Activated CD4-positive, alpha-beta T cell treated with anti-CD3 and anti-CD28 coated beads for 36 hours (primary cell): ENCODE measurements at places on chromosomes 3 and 15.
A peak's percentile ranks its signal among the peaks of the same experiment; 100 is the strongest.

GRCh38 chr3:117660941-117661817, 951.6 kb downstream of the TUSC7 start:
- DNase-seq: no peak

DNA sequence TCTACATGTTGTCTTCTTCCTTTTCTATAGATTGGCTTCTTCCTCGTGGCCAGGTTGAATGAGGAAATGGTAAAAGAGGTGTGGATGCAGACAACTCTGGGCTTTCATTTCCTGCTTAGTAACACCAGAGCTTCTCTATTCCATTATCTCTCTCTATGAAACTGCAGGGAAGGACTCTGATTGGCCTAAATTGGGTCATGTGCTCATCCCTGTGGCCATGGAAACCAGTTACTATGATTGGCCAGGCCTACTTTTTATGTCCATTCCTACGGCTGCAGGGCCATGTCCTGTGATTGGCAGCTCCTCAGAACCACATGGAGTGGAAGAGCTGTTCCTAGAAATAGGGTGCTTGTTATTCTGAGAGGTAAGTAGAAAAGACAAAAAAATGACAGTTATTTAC, 486.9 kb upstream of the ADAMTS9 start:
- no peak for DNase-seq

DNA sequence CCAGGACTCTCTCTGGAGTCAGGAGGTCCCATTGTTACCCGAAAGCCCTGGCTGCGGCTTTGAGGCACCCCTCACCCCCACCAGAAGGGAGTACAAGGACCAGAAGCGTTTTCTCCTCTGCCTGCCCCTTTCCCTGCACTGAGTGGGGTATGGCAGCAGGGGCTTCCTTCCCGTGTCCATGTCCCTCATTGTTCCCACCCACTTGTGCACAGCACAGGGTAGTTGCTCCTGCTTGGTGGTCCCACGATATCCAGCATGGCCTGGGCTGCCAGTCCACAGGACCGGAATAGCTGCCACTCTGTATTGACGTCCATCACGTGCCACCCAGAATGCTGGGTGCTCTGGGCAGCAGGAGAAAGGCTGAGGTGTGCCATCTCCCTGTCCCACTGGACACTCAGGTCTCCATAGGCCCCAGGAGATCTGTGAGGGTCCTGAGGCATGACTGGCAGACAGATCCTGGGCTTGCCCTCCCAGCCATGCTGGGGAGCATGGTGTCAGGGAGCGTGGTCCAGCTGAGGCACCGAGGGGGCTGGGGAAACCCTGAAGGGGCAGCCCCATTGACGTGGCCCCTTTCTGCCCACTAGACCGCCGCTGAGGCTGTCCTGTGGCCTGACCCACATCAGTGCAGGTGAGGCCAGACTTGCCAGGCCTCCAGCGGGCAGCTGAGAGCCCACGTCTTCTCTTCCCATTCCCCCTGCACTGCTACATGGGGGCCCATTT, 45.3 kb upstream of the SEC22A start:
- no peak for DNase-seq

GRCh38 chr15:35181538-35181937, 96.4 kb upstream of the NANOGP8 start:
- DNase-seq: no peak

DNA sequence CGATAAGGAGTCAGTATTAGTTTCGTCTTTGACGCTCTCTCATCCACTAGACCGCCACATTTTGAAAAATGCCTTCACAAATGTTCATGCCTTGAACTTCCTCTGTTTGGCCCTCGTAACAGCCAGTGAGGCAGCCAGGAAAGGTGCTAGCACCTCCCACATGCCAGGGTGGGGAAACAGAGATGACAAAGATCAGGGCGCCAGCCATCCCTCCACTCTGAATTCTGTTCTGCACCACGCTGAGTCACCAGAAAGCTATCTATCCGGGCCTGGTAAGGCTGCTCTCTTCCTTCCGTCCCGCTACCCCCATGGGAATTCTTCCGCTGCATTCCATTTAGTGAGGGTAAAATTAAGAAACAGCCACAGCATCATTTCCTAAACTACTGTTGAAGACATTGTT, 31.3 kb upstream of the BCL2L10 start:
- DNase-seq: no peak

DNA sequence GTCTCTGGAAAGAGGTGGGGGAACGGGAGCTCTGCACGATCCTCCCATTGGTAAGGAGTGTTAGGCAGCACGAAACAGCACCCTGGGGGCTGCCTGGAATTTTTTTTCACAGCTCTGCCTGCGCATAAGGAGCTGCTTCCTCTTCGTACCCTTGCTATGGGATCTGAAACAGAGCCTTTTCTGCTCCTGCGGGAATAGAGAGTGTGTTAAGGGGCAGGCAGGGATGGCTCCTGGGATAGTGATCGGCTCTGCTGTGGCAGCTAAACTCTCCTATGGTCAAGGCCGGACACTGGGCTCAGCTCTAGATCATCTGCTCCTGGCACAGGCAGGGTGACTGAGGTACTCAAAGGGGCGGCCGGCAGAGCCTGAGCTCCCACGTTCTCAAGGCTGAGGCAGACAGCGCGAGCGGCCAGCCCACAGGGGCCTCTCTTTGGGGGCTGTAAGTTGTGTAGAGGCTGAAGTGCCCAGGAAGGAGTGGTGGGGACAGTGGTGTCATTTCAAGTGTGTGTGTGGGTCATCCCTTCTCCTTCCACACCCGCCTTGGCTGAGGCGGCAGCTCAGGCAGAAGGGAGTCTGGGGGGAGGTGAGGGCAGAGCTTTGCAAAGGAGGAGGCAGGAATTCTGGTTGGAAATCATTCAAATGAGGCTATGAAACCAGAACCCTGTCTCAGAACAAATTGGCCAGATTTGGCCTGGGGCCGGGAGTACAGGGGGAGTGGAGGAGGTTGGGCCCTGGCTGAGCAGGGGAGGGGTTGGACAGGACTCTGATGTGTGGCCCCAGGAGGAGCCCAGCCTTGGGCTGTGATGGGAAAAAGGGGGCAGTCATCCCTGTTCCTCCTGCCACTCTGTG, 31.0 kb downstream of the EPHB3 start:
- DNase-seq: no peak

- DNase-seq: no peak
These were observed 223.0 kb upstream of the DPH6 start for GRCh38 chr15:35768949-35769348.

- peak; percentile 67 for DNase-seq
These were observed 171.2 kb downstream of the ADAMTS17 start for GRCh38 chr15:100170291-100171210.
